ENCODE measurements at places on chromosomes 7 and 10. TPM values are rescaled to one million over a fixed set of nuclear protein-coding genes. Genes with fewer than 3 reads are reported as not detected.

The GPR26 gene
- total RNA-seq = not detected

The GIMAP7 gene
- total RNA-seq = 1.8 TPM

The ASIC3 gene
- not detected for total RNA-seq

The CH25H gene
- total RNA-seq = 0.40 TPM

The CPA4 gene
- total RNA-seq = 0.92 TPM

The HOXA2 gene
- 0.79 TPM for total RNA-seq

The WASL gene
- 9.5 TPM for total RNA-seq

The C1QL3 gene
- total RNA-seq = 0.06 TPM

The SPAG6 gene
- not detected for total RNA-seq

The MYH16 gene
- not detected for total RNA-seq

The SLC26A5 gene
- not detected for total RNA-seq

The FAM24B gene
- 3.7 TPM for total RNA-seq

The FXYD4 gene
- not detected for total RNA-seq

The SLC13A1 gene
- not detected for total RNA-seq
